Activated naive CD4-positive, alpha-beta T cell (primary cell): ENCODE measurements at places on chromosomes 2 and 18.

DNA sequence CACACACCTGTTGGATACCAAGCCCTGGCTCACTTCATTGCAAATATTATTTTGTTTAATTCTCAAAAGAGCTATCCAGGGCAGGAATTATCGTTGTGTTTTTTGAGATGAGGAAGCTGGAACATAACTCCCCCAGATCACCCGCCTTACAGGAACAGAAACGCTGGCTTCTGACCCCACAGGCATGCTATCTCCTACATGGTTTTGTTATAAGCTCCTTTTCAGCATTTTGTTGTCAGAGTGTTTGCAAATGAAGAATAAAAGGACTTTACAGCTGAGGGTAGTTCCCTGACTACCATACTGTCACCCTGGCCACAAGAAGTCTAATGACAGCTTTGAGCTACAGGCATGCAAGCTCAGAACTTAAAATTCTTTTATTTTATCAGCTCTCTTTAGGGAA is 62.0 kb upstream of the MRPS9 start:
- no peak for DNase-seq

DNA sequence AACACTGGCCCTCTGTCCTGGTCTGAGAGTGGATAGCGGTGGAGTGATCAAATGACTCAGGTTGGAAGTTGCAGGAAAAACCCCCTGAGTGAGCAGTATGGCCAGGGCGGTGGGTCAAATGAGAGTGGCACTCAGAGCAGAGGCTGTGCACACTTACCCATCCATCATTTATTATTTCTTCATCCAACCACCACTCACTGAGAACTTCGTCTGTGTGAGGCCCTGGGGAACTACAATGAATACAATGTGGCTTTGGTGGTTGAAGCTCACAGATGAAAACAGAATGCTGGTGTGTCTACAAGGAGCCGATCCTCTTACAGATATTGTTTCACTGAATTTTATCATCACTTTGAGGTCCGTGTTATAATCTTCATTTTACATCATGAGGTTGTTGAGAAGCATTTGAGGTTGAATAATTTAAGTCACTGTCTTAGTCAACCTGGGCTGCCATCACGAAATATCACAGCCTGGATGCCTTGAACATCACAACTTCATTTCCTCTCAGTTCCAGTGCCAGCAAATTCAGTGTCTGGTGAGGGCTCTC is 73.4 kb upstream of the ID2 start:
- no peak for DNase-seq

DNA sequence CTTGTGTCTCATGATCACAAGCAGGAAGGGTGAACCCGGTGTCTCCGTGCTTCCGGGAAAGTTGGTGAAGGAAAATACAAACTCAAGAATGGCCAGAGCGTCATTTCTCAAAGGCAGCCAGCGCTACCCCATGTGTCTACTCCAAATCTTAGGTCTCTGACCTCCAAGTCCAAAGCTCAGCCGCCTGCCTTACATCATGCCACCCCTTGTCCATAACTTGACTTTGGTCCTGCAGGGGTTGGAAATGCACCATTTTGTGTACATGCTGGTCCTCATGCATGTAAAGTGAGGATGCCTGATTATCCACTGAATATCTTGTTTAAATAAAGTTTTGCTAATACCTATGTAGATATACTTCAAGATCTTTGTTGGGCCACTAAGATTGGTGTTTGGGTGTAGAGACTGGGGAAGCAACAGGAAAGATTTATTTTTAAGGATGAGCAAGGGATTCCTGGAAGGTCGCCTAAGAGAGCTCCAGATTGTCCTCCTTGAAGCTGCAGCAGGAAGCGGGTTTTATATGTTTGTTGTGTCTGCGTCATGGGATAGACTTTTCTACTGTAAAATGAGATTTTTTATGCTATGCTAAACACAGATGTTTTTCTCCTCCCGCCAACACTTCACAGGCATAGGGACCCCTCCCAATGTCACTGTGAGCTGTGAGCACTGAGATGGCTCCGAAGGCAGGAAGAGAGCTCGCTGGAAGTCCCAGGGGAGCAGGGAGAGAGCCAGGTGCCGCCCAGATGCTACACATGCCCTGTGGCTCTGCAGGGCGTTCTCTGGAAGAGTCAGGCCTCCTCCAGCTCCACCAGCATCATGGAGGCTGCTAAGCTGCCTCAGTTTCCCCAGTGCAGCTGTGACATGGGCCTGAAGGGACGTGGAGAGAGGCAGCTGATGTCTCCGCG is 176.2 kb upstream of the HDAC4 start:
- no peak for DNase-seq

DNA sequence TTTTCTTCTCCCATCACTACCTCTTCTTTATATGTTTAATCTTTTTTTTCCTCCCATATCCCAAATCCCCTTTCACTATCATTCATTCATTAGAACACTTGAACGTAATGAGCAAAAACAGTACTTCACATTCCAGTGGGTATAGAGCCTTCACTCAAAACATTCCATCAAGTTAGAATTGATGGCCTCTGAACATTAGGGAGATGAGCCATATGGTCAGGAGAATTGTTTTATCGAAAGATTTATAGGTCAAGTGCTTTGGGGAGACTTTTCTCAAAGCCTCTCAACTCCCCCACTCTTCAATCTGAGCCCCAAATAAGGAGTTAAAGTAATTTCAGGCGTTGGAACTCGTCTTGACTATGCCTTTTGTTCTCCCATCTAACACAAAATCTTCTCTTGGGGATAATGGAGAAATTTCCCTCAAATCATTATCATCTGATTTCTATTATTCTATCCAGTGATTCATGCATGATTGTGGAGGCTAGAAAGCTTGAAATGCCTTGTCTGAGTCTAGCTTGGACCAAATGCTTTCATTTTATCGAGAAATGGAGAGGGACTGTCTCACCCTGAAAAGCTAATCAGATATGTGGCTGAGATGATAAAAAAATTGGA is 79.2 kb downstream of the KIAA2012 start:
- DNase-seq, result no peak

GRCh38 chr2:193965263-193965662 is 1691.8 kb upstream of the SLC39A10 start:
- DNase-seq, result no peak

GRCh38 chr2:113266431-113266830 is 12.3 kb downstream of the PAX8 start:
- no peak for DNase-seq

DNA sequence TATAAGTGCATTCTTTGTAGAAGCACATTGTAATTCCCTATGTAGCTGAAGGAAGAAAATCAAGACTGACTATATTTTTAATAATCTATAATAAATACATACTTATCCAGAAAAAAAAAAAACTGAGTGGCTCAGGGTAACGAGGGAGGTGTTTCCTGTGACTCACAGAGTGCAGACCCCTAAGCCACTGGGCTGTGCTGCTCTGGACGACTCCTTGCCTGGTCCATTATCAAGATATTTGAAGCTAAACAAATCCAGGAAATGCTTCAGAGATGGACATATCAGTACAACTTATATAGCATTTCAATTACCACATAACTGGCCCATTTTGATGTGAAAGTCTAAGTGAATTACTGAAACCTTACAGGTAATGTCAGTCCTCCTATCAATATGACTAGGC is 80.6 kb downstream of the PIGN start:
- DNase-seq, result no peak

- no peak for DNase-seq
Measured at GRCh38 chr2:160989778-160990177, 170.4 kb upstream of the TANK start.

DNA sequence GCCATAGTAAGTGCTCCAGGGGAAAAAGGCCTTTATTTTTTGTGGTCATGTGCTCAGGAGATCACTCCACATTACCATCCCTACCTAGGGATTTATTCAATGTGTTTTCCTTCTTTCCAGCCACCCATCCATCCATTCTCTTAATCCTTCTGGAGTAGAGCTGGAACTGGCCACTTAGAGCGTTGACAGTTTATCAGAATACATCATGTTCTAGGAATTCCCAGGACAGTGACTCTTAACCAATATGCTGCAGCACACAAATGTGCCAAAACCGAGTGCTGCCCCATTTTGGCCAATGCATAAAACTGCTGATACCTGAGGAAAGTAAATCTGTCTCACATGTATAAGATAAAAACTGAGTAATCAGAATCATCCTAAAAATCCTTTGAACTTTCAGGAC is 63.7 kb downstream of the FARSB start:
- DNase-seq, result no peak

GRCh38 chr2:192424243-192424642 is 229.5 kb upstream of the TMEFF2 start:
- no peak for DNase-seq
